Ovary (tissue), 10 donors: ENCODE measurements at places on chromosomes 12 and 14.

GRCh38 chr12:25054076-25054782 lies 105.3 kb upstream of the BCAT1 start:
- DNase-seq = no peak

GRCh38 chr14:105144026-105144665 lies 24.4 kb downstream of the JAG2 start:
- no peak for DNase-seq

DNA sequence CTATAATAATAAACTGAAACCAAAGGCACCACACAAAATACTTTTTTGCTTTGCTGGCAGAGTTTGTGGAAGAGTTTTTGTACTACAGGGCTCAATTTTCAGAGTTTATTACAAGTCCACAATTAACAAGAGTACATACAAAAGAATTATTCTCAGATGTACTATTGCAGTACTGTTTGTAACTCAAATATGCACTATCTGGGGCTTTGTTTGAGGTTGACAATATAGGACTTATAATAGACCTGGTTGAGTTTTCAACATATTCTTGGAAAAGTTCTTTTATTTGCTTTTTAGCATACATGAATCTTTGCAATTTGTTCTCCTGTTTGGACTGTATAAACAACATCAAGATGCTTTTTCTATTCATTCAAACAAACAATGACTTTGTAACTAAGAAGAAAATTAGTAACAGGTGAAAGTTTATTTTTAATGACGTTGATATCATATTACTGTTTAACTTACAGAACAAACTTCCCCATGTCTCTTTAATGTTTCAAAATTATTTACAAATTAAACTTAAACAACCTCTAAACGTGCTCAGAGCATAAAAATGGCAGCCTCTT lies 407.4 kb upstream of the PRICKLE1 start:
- DNase-seq = no peak

- no peak for DNase-seq
Measured at GRCh38 chr14:102943454-102943853, 21.0 kb downstream of the AMN start.

GRCh38 chr12:12560587-12561370 lies 1.9 kb downstream of the DUSP16 start:
- peak; percentile 74 for DNase-seq

- no peak for DNase-seq
Measured at GRCh38 chr12:6373022-6373787, 2.2 kb downstream of the SCNN1A start.

- DNase-seq = no peak
Measured at GRCh38 chr12:84954415-84954814, 41.8 kb upstream of the SLC6A15 start.

DNA sequence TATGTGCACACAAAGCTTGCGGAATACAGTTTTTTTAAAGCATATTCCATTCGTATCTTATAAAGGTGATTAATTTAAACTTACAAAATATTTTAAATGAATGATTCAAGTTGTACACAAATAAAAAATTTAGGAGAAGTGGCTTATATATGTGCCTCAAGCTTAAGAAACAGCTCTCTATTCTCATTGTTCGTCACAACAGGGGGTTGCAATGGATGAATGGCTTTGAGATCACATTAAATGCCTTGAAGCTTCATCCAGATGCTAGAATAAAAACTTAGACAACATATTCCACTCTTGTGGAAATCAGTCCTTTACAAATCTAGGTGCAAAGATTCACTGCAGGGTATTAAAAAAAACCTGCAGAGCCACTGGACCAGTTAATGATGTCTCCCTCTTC lies 303.9 kb upstream of the LRFN5 start:
- no peak for DNase-seq

GRCh38 chr12:116099652-116100432 lies 177.7 kb downstream of the MED13L start:
- no peak for DNase-seq

DNA sequence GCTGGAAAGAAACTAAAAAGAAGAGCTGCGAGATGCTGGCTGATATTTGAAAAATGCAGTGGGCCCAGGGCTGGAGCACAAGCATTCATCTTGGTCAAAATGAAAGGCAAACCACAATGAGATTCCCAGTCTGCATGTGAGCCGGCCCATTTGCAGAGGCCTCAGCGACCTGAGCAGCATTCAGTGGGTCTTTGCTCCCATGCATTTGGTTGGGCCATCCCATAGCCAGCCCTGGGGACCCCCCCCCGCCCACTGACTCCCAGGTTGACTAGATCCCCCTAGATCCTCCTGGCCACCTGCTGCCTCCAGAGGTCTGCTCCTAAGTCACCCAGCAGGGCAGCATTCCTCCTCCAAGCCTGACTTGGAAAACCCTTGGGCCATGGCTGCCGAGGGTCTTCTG lies 59.8 kb downstream of the PRMT8 start:
- DNase-seq = no peak

DNA sequence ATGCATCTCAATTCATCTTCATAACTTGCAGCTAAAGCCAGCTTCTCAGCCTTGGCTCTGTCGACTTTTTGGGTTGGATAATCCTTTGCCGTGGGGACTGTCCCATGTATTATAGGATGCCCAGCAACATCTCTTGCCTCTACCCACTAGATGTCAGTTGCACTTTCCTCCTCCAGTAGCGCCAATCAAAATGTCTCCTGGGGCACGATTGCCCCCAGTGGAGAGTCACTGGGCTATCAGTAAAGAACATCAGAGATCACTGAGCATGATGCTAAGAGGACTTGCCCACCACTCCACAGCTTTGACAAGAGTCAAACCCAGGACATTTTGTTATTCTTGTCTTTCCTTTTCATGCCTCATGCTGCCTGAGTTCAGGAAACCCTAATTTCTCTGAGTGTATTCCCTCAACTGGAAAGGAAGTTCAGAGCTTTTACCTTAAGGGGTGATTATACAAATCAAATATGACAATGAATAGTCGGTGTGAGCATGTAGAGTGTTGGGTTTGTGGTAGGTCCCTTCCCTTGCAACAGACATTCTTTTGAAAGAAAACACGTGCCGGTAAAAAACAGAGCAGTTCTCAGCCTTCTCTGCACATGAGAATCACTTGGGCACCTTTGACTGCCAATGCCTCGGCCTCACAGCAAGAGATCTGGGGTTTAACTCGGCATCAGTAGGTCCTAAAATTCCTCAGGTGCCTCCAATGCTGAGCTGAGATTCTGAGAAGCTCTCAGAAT lies 980.6 kb downstream of the VRK1 start:
- no peak for DNase-seq

GRCh38 chr12:52418576-52419110 lies 12.5 kb upstream of the KRT82 start:
- DNase-seq = no peak

DNA sequence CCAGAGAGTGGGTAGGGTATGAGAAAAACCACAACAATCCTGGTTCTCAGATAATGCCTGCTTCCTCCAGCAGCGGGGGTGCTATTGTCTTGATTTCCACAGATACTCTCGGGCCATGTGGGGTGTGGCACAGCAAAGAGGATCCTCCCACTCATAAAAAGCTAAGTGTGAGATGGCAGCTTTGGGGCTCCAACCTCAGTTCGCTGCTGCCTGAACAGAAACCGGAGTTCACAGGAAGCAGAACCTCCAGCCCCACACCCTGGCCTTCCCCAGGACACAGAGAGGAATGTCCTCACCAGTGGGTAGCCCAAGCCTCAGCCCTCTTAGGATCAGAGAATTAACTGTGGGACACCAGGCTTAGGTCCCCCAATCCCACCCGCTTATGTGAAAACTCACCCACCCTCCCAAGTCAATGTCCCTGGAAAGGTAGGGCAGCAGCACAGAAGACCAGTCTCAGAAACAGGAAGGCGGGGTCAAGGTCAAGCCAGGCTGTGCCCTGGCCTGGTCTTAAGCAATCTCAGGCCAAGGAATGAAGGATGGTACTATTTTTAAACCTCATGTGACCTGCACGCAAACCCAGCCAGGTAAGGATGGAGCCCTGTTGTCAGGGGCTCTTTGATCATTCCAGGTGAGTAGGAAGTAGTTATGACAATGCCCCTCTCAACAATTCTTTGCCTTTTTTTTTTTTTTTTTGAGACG lies 9.0 kb downstream of the KCTD10 start:
- no peak for DNase-seq

GRCh38 chr12:9634177-9634803 lies 26.6 kb upstream of the KLRB1 start:
- no peak for DNase-seq

- DNase-seq = no peak
Measured at GRCh38 chr12:2634471-2634870, 160.3 kb upstream of the FKBP4 start.

- no peak for DNase-seq
Measured at GRCh38 chr14:97873291-97873690, 1076.1 kb downstream of the VRK1 start.

DNA sequence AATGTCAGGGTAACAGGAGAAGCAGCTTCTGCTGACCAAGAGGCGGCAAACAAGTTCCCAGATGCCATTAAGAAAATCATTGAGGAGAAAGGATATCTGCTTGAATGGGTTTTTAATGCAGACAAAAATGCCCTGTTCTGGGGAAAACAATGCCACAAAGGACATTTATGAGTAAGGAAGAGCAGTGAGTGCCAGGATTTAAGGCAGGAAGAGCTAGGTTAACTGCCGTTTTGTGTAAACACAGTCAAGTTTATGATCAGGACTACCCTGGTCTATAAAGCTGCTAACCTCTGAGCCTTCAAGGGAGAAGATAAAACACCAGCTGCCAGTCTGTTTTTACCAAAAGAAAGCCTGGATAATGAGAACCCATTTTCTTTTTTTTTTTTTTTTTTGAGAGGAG lies 8.5 kb downstream of the MAPKAPK5 start:
- no peak for DNase-seq

DNA sequence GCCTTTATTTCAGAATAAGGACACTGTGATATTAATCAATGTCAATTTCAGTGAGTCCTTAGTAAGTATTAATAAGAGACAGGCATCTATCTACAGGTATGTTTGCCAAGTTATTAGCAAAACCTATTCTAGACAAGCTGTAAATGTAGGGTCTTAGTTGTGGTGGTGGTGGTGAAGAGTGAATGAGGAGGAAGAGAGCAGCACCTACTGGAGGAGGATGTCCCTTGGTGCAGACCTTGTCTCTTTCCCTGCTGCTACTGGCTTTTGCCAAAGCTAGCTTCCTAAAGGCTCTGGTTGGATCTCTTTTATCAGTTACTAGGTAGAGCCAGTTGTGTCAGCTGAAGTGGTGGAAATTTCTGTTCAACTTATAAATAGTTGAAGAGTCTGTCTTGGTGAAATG lies 304.8 kb upstream of the ATP2B1 start:
- DNase-seq = no peak

DNA sequence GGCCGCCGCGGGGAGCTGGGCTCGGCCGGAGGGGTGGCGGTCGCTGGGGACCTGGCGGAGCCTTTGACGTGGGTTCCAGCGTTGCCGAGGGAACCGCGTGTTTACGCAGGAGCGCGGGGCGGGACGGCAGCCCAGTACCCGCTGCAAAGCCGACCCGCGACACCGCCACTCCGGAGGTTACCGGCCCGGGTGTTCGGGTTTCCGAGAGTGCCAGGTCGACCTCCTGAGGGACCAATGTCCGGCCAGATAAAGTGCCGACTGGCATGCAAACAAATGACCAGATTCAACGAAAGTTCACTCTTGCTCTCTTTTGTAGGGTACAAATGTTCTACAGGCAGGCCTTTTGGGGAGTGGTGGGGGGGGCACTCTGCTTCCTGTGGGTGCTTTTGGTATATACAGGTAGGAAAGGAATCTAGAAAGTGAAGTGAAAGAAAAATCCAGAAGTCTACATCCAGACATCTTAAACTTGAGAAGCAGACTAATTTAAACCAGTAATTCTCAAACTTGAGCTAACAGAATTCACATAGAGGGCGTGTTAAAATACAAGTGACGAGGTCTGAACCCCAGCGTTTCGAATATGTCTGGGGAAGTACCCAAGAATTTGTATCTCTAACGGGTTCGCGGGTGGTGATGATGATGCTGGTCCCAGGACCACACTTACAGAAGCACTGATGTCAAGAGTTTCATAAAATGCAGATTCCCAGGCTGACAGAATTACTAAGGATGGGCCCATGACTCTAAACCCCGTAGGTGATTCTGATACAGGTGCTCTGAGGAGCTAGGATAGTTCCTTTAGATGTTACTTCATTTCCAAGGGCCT lies at the start of gene GPR135:
Gene GPR135, minus strand, starts transcription at position 65 of the 820 bp plus-strand sequence. CDS start 154 bp downstream, outside the sequence.
- peak; percentile 75 for DNase-seq

DNA sequence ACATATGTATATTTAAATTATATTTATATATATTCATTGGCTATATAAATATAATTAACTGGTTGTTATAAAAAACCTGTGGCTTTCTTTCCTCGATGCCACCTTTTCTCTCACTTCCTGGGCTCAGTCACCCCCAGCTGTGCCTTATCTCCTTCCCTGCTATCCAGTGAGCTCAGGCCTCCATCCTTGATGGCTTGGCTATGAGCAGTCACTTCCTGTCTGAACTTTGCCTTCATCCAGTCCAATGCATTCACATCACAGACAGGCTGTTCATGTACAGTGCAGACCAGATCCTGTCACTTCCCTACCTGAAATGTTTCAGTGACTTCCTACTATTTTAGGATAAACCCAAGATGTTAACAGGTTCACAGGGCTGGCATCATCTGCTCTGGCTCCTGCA lies 115.3 kb upstream of the PRB2 start:
- DNase-seq = no peak

- DNase-seq = no peak
Measured at GRCh38 chr14:52833891-52834290, 42.5 kb upstream of the GNPNAT1 start.

DNA sequence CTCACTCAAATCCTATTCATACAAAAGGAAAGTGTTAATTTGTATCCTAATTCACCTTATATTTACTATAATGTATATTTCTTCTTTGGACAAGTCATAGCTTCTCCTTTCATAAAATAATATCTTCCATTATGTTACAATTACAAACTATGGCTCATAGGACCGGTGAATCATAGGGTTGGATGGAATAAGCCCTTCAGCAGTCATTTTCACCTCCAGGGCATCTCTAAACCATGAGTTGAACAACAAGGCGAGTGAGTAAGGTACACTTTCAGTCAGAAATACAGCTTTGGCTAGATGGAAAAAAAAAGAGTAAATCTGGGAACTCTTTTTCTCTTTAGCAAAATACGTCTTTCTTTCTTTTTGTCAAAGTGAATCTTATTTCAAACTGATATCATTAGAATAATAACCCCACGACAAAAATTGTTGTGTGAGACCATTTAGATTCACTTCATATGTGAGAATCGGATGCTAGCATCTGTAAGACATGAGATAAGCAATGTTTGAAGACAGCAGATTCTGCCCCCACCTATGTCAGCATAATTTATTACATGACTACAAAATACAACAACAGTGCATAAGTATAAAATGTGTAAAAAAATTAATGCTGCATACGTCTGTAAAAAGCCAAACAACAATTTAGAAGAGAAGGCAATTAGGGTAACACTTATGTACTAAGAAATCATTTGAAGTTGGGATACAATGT lies 184.4 kb upstream of the SLC38A2 start:
- DNase-seq = no peak
